BE2C (cell line): ENCODE measurements at places on chromosomes 12 and 14.

DNA sequence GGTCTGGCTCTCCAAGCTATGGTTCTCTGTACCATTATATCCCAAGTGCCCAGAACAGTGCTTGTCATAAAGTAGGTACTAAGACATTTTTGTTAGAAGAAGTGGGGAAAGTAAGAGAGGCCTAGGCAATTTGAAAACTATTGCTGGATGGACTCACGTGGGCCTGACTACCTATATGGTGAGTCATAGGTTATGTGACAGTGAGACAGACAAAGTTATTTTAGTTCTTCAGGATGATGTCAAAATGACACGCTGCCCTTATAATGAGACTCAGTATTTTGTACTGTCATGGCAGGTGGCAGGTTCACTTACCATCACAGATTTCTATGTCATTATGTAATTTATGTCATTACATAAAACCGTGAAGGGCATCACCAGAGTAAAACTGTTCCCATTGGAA is 53.1 kb downstream of the PARP11 start:
- DNase-seq = no peak

DNA sequence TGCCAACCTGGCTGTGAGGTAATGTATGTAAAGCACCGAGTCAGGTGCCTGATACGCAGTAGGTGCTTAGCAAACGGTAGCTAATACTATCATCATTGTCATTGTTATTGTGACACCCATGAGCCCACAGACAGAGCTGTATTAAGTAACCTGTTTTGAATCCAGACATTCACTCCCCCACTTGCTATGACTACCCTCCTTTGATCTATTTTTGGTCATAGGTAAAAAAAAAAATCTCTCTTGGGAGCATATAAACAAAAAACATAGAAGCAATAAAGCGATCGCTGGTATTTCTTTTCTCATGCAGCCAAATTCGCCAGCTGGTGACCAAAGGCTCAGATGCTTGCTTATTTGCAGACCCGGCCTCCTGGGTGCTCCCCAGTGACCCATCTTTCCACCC is 330.2 kb downstream of the DPF3 start:
- DNase-seq = no peak

DNA sequence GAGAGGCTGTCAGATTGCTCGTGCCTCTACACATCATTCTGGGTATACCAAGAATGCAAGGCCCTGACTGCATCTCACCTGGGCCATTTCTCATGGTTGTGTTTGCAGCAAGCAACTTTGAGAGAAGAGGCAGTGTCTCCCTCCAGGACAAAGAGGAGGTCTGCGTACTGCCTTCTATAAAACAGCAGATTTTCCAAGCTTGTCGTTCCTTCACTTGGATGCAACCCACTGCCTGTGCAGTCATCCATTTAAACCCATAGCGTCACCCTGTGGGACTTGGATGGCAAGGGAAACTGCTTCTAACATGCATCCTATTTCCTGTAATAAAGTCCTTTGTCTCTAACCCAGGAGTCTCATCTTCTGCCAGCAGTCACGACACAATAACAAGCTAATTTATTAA is 1.3 kb downstream of the POMT2 start:
- DNase-seq = no peak

GRCh38 chr12:1006255-1006654 is 15.2 kb downstream of the ERC1 start:
- no peak for DNase-seq

- no peak for DNase-seq
These were observed 506 bp downstream of the TMEM132D start for GRCh38 chr12:129903092-129903945.

GRCh38 chr12:52969828-52970569 is 21.1 kb downstream of the KRT18 start:
- DNase-seq = no peak
